ENCODE measurements at places on chromosomes 4 and X. TPM values are rescaled to one million over a fixed set of nuclear protein-coding genes. Genes with fewer than 3 reads are reported as not detected.

DNA sequence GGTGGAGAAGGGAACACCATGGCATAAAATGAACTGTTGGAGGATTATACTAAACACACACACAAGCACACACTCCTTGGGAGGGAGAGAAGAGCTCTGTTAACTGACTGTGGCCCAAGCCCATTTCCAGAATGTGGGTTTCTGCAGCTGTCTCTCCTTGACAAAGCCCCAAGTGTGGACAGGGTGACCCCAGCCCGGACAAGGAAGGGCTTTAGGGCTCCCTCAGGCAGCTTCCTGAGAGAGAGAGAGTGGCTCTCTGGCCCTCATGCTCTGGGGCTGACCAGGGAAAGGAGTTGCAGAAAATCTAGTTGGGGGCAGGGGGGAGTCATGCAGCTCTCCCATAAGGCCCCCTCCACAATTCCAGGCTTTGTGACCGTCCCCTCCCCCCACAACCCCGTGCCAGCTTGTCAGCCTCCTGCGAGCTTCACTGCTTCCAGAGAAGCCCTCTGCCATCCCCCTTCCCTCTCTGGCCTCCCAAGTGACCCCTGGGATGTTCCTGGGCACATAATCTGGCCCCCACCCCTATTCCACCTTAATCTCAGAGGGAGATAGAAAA lies 590 bp downstream of the ARHGEF9 start:
- no peak for DNase-seq

- DNase-seq: no peak
Observed at GRCh38 chr4:143654571-143654970, 45.9 kb downstream of the FREM3 start.

The PRPS1 gene
- total RNA-seq: 38.3 TPM

- no peak for DNase-seq
Observed at GRCh38 chr4:1821679-1822567, 28.8 kb downstream of the FGFR3 start.

The YIPF7 gene
- not detected for total RNA-seq

The XPNPEP2 gene
- not detected for total RNA-seq

- DNase-seq: no peak
Observed at GRCh38 chr4:19971829-19972228, 279.9 kb upstream of the SLIT2 start.

The MAGEA9B gene
- total RNA-seq: not detected

The ZCCHC18 gene
- total RNA-seq: 0.20 TPM

GRCh38 chrX:75673468-75673867 lies 111.6 kb downstream of the MAGEE2 start:
- no peak for DNase-seq

- peak; percentile 75 for DNase-seq
Observed at GRCh38 chrX:39613482-39613995, 484.2 kb downstream of the BCOR start.

The CT47B1 gene
- not detected for total RNA-seq

The MMAA gene
- 0.78 TPM for total RNA-seq

DNA sequence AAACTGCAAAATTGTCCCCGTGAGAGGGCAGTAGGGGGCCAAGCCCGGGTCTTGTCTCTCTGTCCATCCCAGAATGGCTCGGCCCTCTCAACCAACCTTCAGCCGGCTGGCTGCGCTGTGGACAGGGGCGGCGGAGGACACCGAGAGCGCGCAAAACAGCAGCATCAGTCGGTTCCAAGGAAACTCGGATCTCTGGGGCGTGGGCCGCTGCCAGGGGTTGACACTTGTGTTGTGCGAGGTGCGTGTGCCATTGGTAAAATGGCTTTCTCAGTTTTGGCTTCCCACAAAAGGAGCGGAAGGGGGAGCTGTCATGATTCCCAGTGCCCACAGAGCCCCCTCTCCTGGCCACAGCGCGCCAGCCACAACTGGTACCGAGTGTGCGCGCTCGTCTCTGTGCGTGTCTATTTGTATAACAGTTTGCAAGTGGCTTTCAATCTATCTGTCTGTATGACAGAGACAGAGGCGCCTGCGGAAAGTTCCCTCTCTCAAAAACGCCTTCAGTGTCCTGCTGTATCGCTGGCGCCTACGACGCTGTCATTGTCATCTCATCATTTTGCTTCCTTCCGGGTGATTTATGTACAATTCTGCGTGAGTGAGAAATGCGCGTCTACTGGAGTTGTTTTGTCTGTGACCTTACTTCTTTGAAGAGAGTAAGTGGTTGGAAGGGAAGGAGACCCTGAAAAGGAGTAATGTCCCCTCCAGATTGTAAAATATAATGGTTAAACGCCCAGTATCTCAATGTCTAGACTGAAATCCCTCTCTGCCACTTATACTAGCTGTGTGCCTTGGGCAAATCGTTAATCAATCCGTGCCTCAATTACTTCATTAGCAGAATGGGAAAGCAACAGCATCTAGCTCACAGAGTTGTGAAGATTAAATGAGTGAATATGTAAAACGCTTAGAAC lies 1.8 kb downstream of the DKK2 start:
- DNase-seq: peak; percentile 33

The FHIP1A gene
- total RNA-seq: 0.36 TPM

DNA sequence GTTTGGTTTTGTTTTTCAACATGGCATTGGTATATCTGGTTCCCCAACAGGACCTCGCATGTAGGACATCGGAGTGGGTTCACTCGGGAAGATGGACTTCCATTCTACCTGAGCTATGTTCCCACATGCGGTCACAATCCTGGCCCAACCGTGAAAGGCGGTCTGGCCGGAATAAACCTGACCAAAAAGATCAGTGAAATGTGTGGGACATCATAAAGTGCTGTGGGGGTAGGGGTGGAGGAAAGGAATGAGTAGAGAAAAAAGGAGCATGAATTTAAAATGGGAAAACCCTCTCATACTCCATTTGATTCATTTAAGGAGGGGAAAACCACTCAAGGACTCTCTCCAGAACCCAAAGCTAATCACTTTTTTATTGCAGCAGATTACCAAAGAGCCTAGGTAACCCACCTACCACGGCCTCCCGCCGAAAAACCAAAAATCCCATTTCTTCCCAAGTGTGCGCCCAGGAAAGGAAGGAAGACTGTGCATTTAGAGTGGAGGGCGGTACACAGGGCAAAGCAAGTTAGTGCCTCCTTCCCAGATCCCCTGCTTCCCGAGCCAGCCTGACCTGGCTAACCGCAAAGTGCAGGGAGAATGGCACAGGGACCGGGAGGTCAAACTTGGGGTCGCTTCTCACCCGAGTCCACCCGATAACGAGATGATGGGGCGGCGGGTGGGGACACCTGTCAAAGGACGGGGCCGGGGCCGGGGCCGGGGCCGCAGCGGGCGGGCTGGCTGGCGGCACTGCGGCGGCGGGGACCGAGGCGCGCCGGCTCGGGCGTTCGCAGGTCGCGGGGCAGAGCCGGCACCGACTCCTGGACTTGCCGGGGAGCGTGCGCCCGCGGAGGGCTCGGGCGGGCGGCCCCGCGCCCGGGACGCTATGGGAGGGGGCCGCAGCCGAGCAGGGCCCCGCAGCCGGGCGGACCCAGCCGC lies 669 bp downstream of the TMEM150C start:
- no peak for DNase-seq

DNA sequence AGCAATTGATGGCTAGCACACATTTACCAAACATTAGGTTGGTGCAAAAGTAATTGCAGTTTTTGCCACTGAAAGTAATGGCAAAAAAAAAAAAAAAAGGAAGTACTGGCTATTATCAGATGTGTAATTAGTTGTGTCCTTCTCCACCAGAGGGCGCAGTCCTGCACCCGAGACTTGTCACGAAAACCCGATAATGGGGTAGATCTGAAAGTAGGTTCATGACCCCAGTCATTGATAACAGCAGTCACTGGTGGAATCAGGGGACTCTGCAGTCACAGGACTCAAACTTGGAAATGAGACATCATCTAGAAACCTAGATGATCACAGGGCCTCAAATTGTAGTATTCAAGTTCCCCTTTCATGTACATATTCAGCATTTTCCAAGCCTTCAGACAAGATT lies 13.1 kb upstream of the ACOT9 start:
- peak; percentile 63 for DNase-seq

The SPINK2 gene
- total RNA-seq: not detected

DNA sequence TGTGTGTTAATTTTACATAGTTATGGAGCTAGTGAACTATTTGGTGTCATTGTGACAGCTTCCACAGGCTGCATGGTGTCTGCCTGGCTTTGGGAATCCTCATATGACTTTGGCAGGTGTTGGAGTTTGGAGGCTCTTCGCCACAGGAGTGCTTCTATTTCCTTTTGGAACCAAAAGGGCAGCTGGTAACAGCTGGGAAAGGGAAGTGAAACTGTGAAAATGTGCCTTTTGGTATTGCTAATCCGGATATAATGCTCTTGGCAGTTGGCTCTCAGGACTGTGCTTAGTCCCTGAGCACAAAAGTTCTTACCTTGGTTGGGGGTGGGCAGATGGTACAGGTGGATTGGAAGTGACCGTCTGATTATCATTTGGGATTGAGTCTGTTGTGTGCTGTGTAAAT lies 18.1 kb downstream of the OFD1 start:
- no peak for DNase-seq

DNA sequence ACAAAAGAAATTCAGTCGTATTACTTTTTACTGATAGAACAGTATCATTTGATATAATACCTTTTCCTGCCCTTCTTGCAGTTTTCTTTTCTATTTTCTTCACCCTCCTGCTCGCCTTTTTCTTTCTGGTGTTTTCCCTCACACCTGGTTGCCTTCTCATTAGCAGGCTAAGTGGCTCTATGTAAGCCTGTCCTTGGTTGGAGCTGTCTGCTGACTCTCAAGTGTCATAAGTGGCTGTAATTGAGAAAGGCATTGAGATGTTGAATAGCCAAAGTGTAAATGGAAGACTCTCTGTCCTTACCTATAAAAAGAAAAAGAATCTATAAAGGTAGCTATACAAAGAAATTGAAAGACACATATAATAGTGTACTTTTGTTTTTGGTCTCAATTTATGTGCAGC lies 180.7 kb downstream of the ADGRL3 start:
- DNase-seq: no peak

DNA sequence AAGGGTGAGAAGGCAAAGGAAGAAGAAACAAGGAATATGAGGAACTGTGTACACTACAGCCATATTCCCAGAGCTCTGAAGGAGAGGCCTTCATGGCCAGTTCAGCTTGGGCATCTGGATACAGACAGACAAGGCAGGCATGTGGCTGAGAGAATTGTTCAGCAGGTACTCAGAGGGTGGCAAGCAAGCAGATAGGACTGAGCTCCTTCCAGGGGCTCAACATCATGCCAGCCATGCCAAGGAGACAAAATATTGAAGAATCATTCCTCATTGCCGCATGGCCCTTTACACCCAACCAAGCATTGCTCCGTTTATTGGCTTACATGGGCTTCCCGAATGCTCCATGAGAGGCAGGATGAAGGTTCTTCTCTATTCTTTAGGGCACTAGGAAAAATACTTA lies 78.5 kb upstream of the EFNB1 start:
- DNase-seq: no peak

- peak; percentile 90 for DNase-seq
Observed at GRCh38 chrX:131830400-131831184, 192.5 kb upstream of the STK26 start.

DNA sequence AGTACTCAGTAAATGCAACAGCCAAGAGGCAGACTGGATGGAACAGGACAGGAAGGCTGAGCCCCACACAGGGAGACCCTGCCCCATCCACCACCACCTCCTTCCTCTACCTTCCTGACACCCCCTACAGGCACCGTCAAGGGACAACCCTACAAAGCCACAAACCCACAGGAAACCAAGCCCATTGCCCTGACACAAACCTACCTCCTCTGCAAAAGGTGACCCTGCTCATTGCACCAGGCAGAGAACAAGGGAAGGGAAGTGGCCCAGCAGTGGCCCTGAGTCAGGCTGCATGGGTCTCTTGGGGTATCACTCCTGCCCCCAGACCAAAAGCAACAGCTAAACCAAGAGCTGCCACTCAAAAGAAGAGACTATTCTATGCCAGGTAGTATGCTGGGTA lies 21.0 kb downstream of the JAKMIP1 start:
- no peak for DNase-seq

The ZNF330 gene
- total RNA-seq: 19.3 TPM
